ENCODE measurements at places on chromosomes 11 and 22.

DNA sequence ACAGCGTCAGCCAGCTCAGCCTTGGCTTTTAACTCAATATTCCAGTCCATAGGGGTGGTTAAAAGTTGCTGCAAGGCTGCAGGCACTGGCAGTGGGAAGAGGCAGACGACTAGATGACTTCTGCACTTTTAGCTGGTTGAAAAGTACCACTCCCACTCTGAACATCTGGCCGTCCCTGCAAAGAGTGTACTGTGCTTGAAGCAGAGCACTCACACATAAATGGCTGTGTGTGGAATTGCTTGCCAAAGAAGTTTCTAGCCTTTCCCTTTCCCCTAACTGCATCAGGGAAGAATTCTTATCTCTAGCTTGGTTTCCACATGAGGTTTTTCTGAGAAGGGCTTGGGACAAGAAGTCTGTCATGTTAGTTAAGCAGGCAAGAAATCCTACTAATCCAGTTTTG, 5.1 kb upstream of the PHLDB1 start:
- DNase-seq: no peak

GRCh38 chr11:117815262-117815803, 9.2 kb downstream of the FXYD2 start:
- peak; percentile 79 for DNase-seq

DNA sequence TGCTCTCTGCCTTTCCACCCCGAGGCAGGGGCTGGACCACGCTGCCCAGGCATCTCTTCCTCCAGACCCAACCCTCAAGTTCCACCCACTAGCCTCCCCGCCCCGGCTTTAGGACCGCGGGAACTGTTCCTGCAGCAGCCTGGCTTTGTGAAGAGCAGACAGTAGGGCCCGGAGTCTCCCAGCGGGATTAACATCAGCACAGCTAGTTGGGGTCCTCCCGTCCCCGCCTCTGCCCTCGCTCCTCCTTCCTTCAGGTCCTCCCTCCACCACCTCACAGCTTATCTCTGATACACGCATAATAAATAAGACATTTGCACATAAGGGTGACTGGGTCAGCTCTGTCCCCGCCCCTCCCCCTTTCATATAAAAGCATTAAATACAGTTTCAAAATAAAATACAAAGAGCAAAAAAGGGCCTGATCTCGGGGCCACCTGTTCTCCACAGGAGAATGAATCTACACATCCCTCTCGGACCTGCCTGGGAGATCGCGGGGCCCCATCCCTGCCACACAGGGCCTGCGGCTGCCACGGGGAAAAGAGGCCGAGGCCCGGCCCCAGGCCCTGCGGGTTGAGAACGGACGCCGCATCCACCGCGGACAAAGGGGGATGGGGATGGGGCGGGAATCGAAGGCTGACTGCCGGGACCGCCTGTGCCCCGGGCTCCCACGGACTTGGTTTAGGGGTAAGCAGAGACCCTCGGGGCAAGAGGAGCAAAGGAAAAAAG, 6.5 kb downstream of the ZFTA start:
- DNase-seq: no peak

GRCh38 chr11:62398011-62398994, 20.5 kb upstream of the SCGB1A1 start:
- no peak for DNase-seq

GRCh38 chr11:82194521-82194920, 539.1 kb downstream of the FAM181B start:
- DNase-seq: no peak

GRCh38 chr11:69037074-69037473, 11.7 kb upstream of the TPCN2 start:
- DNase-seq: no peak

- DNase-seq: peak; percentile 94
These were observed at the start of gene NAGA for GRCh38 chr22:42070517-42071422. Gene NAGA (minus strand): TSS chr22:42070812. CDS start chr22:42070297, 515 bp downstream.

GRCh38 chr11:61163714-61164605, 2.7 kb upstream of the VPS37C start:
- DNase-seq: peak; percentile 27

DNA sequence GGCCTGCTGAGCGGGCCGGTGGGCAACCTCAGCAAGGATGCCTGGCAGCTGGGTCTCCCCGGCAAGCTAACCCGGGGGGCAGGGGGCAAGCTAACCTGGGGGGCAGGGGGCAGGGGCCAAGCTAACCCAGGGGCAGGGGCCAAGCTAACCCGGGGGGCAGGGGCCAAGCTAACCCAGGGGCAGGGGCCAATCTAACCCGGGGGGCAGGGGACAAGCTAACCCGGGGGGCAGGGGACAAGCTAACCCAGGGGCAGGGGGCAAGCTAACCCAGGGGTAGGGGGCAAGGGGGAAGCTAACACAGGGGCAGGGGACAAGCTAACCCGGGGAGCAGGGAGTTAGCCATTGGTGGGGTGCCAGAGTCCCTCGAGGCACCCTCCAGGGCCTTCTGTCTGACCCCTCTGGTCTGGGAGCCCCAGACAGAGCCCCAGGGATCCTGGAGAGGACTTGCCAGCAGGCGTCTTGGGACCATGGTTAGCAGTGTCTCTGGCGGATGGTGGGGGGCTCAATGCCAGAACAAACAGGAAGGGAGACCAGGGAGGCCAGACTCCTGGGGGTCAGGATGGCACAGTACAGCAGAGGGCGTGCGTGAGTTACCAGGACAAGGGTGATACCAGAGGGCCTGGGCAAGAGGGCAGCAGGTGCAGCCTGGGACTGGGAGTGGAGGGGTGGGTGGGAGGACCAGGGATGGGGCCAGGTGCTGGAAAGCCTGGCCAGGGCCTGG, 16.1 kb downstream of the IGF2 start:
- no peak for DNase-seq

- no peak for DNase-seq
These were observed 148.2 kb downstream of the PARVA start for GRCh38 chr11:12525466-12526055.

DNA sequence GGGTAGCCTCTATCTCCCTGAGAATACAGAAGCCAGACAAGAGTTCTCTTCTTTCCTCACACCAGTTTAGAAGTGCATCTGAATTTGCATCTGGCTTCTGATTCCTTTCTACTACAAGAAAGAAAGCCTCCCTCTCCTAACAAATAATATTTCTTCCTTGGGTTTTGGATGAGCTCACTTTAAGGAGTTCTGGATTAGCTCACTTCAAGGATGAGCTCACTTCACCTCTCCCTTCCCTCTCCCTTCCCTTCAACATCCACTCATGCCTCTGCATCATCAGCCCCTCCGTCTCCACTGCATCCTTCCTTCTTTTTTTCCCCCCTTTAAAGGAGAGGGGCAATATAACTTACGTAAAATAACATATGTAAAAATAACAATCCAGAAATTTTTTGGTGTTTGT, 1.6 kb upstream of the MTNR1B start:
- no peak for DNase-seq

DNA sequence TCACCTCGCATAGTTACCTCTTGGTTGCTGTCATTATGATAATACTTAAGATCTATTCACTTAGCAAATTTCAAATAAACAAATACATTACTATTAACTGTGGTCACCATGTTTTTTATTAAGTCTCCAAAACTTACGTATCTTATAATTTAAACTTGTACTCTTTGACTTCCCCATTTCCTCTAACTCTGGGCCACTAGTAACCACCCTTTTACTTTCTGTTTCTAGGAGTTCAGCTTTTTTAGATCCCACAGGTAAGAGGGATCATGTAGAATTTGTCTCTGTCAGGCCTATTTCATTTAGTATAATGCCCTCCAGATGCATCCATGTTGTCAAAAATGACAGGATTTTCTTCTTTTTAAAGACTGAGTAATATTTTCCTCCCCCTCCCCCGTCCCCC, 212.4 kb upstream of the C11orf87 start:
- no peak for DNase-seq

GRCh38 chr22:36770513-36771231, 5.2 kb downstream of the IFT27 start:
- no peak for DNase-seq

DNA sequence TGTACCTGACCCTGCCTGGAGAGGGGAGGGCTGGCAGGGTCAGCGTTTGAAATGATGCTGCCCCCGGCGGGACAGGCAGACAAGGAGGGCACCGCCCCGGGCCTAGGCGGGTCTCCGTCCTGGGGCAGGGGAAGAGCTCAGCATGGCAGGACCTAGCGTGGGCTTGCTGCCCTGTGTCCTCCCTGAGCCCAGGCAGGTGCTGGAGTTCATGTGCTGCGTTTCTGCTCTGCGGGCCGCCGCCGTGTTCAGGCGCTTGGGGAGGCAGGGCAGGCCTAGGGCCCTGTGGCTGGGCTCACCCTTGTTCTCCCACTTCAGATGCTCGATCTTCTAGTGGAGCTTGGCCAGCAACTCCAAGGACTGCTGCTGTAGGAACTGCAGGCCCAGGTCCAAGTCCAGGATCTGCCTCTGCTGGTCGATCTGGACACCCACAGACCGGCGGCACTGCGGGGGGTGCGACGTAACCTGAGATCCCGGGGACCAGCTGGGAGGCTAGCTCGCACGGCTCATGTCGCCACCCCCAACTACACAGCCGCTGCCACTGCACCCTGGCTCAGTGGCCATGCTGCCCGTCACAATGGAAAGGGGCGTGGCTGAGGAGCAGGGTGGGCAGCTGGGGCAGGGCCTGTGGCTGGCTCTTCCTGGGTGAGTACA, 84.4 kb downstream of the MED15 start:
- no peak for DNase-seq

- DNase-seq: peak; percentile 9
These were observed 18.0 kb upstream of the EIF3D start for GRCh38 chr22:36546932-36547331.

DNA sequence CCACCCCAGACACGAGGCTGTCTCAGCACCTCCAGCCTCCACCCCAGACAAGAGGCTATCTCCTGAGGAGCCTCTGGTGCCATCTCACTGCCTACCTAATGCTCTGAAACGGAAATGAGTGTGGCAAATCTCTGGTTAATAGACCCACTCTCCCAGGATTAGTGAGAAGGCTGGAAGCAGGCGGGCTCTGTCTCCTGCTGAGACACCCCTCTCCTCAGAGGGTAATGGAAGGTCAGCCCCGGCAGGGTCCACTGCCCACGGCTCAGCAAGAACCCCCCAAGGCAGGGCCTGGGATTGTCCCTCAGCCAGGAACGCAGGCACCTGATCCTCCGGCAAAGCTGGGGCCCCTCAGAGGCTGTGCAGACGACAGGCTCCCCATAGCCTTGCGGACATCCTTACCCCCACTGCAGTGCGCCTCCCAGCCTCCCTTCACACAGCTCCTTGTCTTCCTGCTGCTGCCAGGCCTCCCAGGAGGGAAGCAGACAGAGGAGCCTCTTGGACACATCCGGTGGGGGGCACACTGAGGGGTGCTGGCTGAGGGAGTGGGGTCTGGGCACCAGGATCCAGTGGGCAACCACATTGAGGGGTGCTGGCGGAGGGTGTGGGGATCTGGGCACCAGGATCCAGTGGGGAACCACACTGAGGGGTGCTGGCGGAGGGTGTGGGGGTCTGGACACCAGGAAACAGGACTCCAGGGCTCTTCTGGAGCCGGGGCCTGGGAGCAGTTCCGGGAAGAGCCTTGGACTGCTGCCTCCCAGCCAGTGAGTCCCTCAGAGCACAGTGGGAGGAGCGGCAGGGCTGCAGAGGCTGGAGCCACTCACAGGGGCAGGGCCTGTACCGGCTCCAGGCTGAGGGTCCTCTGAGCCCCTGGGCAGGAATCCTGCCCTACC, 13.1 kb downstream of the CHID1 start:
- DNase-seq: no peak

DNA sequence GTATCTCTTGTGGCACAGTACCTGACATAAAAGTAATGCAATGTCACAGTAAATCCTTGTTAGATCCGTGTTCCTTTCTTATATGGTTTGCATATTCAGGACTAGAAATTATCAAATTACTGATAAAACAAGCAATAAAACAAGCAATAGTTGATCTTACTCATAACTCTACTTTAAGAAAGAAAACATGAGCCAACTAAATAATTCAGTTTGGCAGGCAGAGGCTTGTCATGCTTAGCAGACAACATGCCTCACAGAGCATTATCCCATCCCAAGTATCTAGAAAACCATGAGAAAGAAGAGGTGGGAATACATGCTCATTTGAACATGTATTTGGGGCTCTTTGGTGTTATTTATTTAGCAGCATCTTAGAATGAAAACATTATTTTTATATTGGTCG, 241.9 kb downstream of the SOX6 start:
- no peak for DNase-seq

- DNase-seq: no peak
These were observed 19.3 kb downstream of the MOB2 start for GRCh38 chr11:1467270-1467669.

DNA sequence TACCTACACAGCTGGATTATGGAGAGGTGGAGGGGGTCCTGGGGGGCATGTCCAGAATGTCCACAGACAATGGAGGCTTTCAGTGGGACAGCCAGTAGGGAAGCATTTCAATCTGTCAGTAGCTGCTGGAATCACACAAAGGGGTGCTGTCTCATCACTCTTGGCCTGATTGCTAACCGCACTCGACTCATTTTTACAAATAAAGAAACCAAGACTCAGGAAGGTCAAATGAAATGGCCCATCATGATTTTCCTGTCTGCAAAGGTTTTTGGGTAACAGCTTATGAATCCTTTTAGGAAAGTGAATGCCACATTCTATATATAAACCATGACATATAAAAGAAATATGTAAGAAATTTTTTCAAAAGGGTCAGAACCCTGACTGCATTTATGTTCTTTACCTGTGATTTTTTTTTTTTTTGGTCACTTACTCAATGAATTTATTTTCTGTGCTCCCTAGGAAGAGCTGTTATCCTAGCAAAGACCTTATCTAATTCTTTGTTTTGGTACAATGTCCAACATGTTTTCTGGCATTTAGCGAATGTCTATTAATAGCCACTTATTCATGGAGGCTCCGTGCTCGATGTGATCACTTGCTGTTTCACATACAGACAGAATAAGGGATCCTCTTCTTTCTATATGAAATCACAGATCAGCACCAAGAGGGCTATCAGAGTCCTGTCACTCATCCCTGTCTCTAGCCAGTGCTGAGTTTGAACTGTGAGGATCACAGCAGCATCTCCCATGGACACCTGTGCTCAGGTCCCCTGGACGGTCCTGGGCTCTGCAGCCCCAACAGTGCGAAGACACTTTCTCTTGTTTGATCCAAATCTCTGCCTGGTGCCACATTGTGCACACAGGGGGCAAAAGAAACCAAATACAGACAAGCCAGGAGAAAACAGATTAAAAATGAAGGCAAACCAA, 979.7 kb downstream of the NTM start:
- DNase-seq: no peak

- no peak for DNase-seq
These were observed 120.0 kb upstream of the SERPIND1 start for GRCh38 chr22:20653795-20654342.

- DNase-seq: no peak
These were observed 26.4 kb downstream of the MN1 start for GRCh38 chr22:27775087-27775698.

DNA sequence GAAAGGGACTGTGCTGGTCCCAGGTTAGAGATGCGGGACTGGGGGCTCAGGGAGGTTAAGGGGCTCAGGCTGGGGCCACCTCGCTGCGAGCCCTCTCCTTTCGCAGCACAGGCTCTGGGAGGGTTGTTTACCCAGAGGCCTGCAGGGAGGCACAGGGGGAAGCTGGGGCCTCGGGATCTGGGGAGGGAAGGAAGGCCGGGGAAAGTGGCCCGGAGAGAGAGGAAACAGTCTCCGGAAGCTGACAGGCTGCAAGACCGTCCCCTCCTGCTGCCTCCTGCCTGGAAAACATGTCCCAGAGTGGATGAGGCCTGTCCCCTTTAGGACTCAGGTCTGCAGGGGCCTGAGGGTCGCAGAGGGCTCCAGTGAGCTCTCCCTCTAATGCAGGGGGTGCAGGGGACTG, 45.4 kb downstream of the MYO7A start:
- DNase-seq: no peak
